ENCODE measurements at places on chromosomes 7 and 10. TPM values are rescaled to one million over a fixed set of nuclear protein-coding genes. Genes with fewer than 3 reads are reported as not detected.

DNA sequence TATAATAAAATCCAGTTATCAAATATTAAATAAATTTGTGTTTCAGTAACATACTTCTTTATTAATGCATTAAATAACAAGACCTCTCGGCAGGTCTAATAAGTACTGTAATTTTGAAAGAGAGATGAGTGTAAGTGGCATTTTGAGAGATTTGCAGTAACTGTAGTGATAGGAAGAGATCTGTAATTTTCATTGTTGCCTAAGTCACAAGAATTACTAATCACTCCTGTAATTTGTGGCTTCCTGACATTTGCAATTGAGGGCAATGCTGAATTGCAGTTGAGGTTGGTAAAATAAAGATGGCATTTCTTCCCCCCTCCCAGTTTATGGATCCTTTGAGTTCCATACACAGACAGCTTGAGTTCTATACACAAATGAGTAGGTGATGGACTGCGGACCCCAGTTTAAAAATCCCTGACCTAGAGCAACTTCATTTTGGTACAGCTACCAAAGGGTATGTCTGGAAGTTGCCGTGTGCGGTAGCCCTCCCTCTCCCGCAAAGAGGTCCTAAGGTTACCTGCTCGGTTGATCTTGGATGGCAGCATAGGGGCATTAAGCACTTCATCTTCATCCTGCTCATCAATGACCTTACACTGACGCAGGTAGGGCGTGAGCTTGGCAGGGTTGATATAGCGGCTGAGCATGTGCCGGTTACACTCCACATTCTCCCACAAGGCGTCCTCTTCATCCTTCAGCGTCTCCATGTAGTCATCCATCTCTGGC, 96.4 kb downstream of the CARD11 start:
- no peak for DNase-seq

DNA sequence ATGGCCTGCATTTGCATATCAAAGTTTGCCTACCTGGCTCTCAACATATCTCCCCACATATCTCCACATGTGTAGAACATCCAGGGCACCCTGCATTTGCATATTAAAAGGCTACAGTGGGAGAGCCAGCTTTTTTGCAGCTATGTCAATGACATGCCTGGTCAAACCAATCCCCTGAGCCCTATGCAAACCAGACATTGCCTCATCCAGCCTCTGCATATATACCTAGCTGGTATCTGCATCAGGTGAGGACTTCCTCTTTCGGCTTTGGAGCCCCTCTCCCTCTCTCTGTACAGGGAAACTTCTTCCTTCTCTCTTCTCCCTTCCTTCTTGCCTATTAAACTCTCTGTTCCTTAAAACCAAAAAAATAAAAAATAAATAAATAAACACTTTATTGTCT, 142.7 kb upstream of the STEAP4 start:
- no peak for DNase-seq

- DNase-seq, result no peak
Observed at GRCh38 chr7:135817583-135817982, 69.0 kb upstream of the FAM180A start.

- DNase-seq, result no peak
Observed at GRCh38 chr7:44213206-44213876, 12.6 kb downstream of the YKT6 start.

DNA sequence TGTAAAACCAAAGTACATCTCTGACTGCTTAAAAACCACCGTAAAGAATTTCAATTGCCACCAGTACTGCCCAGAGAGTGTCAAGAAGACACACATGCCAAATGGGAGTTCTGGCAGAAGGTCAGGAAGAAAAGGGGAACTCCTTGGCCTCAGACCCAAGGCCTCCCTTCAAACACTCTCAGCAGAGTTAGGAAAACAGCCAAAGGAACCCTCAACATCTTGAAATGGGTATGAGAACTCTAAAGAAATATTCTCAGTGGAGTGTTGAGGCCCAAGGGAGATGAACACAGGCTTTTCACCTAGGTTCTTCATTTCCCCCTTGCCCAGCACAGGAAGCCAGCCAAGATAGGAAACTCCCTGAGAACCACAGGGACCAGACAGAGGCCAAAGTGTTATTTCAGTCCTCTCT, 96.1 kb upstream of the ASAH2 start:
- no peak for DNase-seq

DNA sequence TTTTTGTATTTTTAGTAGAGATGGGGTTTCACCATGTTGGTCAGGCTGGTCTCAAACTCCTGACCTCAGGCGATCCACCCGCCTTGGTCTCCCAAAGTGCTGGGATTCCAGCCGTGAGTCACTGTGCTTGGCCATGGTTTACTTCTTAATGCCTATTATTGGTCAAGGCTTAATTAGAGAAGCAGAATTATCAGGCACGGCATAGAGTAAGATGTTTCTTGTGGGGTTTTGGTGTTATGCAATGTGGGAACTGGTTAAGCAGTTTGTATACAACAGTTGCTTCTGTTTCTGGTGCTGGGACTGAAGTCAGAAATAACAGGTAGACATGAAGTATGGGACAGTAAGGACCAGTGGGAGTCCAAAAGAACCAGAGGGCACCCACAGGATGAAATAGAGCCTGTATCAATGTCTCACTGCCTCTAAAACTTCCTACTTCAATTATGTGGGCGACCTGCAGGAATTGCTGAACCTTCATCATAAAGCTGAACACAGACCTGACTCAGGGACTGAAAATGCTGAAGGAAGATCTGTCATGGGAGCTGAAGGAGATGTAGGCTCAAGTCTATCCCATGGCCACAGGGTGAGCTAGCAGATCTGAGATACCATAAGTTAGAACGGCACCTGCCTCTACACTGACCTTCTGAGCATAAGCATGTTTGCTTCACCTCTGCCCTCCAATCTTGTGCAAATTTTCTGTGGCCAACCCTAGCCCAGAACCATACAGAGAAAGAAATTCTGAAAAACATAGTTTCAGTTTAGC, 38.3 kb upstream of the VCL start:
- DNase-seq, result no peak

DNA sequence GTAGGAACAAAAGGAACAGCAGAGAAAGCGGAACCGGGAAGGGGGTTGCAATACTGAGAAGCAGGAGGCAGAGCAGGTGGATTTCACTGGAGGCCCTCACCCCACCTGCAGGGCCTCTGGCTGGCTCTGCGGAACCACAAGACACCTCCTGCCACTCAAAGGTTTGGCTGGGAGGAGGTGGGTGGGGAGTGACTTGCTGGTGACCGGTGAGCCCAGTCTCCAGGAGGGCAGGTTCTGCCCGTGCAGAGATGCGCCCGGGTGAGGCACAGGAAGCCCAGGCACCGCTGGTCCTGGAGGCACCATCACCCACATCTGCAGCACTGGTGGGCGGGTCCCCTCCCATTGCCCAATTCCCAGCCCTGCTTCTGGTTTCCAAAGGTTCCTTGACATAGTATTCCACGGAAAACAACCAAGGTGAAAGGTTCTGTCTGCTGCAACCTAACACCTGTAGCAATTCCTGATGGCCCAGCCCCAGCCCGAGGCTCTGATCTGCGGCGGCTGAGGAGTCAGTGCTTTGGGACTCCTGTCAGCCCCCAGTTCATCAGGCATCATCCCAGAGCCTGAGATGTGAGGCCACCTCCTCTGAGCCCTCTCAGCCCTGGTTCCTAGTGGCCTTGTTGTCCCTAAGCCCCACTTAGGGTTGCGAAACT, 64.4 kb downstream of the CALML3 start:
- DNase-seq, result no peak

- DNase-seq, result no peak
Observed at GRCh38 chr7:73705551-73705920, 13.9 kb downstream of the STX1A start.

DNA sequence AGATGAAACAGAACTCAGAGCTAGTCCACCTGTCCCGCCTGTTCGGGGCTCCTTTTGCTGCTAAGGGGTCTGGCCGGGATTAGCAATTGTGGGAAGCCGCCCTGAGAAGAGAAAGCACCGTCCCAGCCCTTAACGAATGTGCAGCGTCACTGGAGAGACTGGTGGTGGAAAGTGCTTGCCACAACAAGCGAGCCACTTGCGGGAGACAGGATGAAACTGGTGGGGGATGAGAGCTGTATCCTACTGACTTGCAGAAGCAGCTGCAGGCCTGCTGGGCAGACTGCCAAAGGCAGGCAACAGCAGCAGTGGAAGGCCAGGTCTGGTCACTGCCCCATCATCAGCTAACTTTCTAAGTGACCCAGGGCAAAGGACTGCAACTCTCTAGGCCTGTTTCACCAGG, 95.4 kb downstream of the FAM53B start:
- no peak for DNase-seq

DNA sequence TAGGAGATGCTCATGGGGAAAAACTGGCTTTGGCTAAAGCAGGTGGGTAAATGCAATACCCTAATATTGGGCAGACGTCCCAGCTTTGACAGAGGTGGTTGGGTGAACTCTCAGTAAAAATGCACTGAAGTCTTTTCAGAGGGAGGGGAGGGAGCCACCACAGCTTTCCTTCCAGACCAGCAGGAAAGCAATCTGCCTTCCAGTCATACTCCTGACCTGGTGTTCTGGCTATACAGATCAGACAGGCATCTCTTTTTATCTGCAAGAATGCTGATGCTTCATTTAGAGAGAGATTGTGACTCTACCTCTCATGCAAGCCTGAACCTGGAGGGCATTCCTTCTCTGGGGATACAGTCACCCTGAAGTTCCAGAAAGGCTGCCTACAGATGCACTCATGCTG, 52.6 kb upstream of the ICA1 start:
- DNase-seq, result no peak

GRCh38 chr10:119358152-119358512, 150.8 kb downstream of the GRK5 start:
- DNase-seq, result no peak

DNA sequence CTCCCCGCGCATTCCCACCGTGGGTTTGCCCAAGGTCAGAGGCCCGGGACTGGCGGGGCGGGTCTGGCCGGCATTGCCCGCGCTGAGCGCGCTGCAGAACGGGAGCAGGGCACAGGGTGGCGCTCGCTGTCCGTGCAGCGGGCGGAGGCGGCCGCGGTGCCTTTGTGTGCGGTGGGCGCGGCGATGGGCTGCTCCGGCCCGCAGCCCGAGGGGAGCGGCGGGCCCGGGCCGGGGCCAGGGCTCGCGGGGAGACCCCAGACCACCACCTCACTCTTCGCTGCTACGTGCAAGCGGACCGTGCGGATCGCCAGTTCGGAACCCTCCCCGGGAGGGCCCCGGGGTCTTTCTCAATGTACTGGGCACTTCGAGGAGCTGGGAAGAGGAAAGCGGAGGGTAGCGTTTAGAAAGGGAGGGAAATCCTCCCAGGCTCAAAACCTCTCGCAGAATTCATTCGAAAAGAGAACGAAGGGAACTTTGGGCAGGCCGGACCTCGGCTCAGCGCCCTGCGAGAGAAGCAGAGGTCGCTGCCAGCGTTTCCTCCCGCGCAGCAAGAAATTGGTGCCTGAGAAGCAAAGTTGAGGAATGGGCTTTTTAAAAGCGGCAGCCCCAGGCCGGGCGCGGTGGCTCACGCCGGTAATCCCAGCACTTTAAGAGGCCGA, 8.5 kb downstream of the SP8 start:
- peak; percentile 85 for DNase-seq

GRCh38 chr10:50350366-50350765, 99.0 kb upstream of the ASAH2 start:
- no peak for DNase-seq

- DNase-seq, result no peak
Observed at GRCh38 chr10:102505462-102506115, 1.8 kb downstream of the SUFU start.

DNA sequence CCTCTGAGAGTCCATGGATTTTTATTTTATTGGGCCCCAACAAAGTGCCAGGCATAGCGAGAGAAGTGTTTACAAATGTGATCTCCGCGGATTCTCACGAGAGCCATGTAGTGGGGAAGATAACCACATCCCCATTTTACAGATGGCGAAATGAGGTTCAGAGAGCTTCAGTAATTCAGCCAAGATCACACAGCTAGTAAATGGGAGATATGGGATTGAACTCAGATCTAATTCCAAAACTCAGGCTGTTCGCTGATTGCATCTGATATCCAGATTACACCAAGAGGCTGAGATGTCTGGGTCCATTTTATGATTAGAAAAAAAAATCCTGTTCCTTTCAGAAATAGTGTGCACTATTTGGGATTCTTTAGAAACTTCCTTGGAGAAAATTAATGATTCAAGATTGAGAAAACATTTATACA, 1.3 kb downstream of the FAS start:
- DNase-seq, result no peak

GRCh38 chr7:17940951-17941431, 697 bp upstream of the SNX13 start:
- no peak for DNase-seq

- no peak for DNase-seq
Observed at GRCh38 chr10:4267086-4267773, 482.2 kb upstream of the KLF6 start.

DNA sequence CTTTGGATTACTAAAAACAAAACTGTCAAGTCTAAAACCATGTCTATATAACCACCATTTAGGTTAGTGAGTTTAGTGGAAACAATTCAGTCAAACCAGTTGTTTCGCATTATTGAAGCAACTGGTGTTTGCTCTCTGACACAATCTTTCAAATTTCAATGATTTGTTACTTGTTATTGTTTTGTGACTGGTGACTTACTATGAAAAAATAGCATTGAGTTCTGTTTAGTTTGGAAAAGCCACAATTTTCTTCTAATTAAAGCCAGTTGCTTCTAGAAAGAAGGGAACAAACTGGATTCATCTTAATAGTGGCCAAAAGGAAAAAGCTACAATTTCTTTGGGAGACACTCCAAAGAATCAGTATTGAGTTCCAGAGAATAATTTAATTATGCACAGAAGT, 30.4 kb downstream of the LAMB4 start:
- DNase-seq, result no peak

DNA sequence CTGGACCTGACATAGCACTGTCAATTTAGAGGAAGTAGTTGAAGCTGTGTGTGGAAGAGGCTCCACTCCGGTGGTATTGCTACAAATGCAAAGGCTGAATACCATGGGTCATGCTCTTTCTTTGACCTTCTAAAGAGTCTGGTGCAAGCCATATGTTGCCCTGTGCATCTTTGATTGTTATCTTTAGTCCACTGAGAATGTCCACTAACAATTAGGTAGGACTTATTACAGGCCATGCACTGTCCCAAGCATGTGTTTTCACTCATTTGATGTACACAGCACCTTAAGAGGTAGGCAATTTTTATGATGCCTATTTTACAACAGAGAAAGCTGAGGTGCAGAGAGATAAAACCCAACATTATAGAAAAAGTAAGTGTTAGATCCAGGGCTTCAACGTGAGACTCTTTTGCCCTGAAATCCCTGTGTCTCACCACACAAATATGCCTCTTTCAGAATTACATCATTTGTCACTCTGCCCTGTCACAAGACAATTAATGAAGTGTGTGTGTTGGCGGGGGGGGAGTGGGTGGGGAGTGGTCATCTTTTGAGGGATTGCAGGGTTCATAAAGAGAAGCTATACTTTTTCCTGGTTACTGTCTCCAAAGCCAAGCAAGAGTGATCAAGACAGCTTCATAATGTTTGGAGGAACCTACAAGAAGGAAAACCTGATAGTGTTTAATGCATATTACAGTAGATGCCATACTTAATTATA, 637.6 kb upstream of the IGFBP3 start:
- no peak for DNase-seq

The PTPRZ1 gene
- 43.4 TPM for total RNA-seq

The FAM25C gene
- total RNA-seq, result not detected

The HABP2 gene
- total RNA-seq, result 7.5 TPM

The SPOCK2 gene
- total RNA-seq, result 13.8 TPM

The POLR2J2 gene
- 9.4 TPM for total RNA-seq

The DNAJC30 gene
- 14.7 TPM for total RNA-seq

The MET gene
- total RNA-seq, result 34.2 TPM

The SPAM1 gene
- total RNA-seq, result not detected

The VSTM2A gene
- total RNA-seq, result 30.7 TPM

The SPDYE8 gene
- not detected for total RNA-seq

The GPR85 gene
- 5.0 TPM for total RNA-seq

The GRID2IP gene
- 1.6 TPM for total RNA-seq

The HECW1 gene
- 1.4 TPM for total RNA-seq

The ABCA13 gene
- total RNA-seq, result 0.60 TPM

The AGAP9 gene
- 14.2 TPM for total RNA-seq

The FAM13C gene
- 10.1 TPM for total RNA-seq
